Jurkat, Clone E6-1 (cell line): ENCODE measurements at places on chromosomes 1 and 21.

DNA sequence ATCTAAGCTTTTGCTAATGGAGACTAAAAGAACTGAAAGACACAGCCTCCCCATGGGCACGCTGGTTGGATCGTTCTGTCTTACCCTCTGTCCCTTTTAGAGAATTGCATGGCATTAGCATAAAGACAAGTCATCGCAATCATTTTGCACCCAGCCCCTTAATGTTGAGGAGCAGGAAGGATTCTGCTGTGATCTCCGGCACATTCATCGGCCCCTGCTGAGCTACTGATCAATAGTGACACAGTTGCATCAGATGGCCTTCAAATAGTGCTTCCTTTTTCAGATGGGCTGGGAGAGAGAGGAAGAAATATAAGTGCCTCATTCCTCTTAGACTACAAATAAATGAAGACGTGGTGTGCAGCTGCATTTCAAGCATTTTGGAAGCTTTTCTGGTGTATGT is 75.4 kb downstream of the NOS1AP start:
- no peak for DNase-seq

GRCh38 chr1:64915381-64916274 is 50.7 kb downstream of the JAK1 start:
- no peak for DNase-seq

DNA sequence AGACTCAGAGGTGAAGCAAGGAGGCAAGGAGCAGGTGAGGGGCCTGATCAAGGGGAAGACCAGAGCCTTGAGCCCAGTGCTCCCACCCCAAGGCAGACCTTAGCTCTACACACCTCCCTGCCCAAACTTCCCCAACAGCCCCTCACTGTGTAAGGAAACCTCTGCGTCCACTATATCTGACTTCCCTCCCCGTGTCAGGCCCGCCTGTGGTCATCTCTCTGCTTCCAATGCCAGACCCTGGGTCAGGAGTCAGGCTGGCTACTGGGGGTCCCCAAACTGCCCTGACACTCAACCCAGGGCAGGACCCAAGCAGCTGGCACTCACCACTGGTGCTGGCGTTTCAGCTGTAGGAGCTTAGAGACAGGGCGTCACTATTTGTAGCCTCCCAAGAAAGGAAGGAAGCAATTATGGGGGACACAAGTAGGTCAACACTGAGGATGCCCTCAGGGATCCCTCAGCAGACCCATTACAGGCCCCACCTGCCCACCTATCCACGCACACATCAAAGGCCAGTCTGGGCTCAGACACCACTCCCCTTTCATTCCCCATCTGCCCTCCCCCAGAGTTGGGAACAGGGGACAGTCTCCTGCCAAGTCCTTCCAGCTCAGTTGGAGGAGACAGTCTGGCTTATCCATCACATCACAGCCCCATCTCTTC is 811 bp upstream of the S100A3 start:
- DNase-seq: no peak

DNA sequence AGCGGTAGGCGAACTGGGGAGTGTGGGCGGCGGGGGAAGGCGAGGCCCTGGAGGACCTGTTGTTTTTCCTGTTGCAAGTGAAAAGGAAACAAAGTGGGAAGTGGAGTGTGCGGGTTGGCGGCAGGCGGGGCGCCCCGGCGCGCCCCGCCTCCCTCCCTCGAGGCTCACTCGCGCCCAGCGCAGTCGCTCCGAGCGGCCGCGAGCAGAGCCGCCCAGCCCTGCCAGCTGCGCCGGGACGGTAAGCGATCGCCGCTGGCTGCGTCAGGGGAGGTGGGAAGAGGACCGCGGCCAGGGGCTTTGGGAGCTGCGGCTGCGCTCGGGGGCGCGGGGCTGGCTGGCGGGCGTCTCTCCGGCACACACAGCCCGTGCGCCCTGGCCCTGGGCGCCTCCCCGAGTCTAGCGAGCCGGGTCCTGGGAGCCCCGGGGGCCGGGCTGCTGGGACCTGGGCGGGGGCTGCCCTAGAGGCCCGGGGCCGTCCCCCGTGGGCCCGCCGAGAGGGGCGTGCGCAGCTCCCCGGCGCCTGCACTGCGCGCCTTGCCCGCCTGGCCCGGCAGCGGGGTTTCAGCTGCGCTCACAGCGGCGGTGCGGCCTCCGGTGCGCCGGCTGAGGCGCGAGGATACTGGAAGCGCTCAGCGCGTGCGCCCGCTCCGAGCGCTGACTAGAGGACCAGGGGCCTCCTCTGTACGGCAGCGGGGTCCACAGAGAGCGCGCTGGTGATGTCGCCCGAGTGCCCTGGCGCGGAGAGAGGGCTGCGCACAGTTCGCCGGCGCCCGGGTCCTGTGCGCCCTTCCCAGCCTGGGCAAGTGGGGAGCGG is at the start of gene PIK3CD:
Gene PIK3CD (plus strand): TSS at position 167 of the 814 bp plus-strand sequence. CDS start 58,725 bp downstream, outside the sequence.
- DNase-seq: no peak

DNA sequence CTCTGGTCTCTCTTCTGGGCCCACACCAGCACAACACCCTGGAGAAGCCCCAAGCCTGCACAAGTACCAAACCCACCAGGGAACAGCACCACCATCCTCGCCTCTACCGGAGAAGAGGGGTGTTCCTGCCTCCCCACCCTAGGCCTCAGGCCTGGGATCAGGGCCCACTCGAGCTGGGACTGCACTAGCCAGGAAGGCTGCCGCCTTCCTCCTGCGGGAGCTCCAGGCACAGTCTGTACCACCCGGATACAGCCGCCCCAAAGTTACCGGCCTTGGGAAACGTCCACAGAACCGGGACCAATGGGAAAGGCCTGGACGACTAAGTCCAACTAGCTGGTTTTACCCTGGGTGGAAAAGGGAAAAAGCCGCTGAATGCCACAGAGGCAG is 3.4 kb downstream of the TAL1 start:
- no peak for DNase-seq

- no peak for DNase-seq
Observed at GRCh38 chr1:56773341-56774066, 45.7 kb downstream of the FYB2 start.

DNA sequence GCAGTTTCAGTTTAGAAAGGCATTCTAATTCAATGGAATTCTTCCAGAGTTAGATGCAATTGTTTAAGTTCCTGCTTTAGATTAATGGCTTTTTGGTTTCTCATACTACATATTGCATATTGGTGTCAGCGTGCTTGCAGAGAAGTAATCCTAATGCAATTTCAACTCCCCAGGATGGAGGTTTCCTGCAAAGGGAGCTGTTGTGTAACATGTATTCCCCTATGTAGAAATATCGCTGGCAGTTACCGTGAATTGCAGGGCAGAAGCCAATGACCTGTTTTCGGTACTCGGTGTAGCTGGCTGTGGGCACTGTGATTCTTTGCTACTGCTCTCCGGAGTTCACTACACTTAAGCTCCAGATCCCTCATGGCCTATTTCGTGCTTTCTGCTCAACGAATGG is 256.1 kb upstream of the PTBP2 start:
- DNase-seq: no peak

- DNase-seq: no peak
Observed at GRCh38 chr1:211381481-211382181, 55.0 kb downstream of the TRAF5 start.

- DNase-seq: no peak
Observed at GRCh38 chr1:6888268-6888667, 103.0 kb downstream of the CAMTA1 start.

DNA sequence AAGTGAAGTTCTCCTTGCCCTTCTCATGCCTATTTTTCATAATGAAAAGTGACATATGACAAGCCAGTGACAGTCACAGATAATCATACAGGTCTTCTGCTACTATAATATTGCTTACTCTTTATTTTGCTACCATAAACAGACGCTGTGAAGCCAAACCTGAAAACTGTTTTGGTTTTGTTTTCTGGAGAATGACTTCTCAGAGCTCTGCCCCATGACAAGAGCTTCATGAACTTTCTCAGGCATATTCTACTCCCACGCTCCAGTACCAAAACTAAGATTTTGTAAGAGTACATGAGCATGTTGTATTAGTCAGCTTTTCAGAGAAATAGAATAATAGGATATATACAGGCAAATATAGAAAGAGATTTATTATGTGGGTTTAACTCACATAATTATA is 64.3 kb upstream of the VTCN1 start:
- no peak for DNase-seq

DNA sequence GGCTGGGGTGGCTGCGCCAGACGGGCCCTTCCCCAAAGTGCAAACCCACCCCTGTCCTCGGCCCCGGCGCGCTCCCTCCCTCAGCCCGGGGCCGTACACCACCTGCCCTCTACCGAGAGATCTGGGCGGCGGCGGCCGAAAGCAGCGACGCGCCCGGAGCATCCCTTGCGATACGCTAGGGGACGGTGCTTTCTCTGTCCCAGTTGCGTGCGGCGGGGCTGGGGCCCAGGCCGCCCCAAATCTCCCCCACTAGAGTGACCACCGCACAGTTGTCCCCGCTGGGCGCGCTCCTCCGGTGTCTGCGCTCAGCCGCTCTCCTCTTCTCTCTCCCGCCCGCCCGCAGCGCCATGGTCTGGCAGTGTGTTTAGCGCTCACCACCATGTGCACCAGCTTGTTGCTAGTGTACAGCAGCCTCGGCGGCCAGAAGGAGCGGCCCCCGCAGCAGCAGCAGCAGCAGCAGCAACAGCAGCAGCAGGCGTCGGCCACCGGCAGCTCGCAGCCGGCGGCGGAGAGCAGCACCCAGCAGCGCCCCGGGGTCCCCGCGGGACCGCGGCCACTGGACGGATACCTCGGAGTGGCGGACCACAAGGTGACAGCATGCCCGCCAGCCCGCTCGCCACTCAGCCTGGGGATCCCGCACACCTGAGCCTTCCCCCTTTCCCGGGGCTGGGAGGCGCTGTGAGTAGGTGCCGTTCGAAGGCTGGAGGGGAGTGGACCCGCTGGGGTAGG is 1.0 kb downstream of the ST6GALNAC5 start:
- DNase-seq: no peak

GRCh38 chr1:10128101-10128765 is 82.1 kb upstream of the KIF1B start:
- DNase-seq: no peak

GRCh38 chr1:71861022-71861421 is 421.3 kb downstream of the NEGR1 start:
- no peak for DNase-seq

DNA sequence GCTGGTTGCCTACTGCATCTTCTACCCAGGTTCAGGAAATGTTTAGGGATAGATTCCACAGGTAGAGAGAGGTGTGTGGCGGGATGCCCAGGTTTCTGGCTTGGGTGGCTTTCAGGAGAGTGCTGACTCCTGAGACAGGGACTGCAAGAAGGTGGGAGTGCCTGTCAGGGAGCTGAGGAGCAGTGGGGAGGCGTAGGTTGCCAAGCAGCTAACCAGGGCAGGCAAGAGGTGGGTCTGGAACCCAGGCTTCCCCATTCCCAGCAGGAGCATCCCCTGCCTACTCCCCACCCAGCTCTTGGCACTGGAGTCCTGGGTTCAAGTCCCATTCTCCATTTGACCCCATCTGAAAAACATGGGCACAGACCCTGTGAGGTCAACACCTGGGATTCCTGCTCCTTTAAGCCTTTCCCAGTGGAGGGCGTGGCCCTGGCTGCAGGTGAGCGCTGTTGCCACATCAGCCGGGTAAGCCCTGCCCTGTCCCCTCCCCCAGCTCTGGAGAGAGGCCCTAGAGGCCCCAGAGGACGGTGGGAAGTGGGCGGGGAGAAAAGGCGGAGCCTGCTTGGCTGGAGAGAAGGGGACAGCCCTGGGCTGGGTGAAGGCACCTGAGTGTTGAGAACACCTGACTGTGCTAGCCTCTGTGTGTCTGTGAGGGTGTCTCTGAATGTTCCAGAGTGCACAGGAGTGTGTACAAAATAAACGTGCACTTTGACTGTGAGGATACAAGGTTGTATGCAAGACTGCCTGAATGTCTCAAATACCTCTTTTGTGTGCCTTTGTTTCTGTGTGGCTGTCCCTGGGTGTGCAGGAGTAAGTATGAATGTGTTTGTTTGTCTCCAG is 14.0 kb upstream of the SYNC start:
- DNase-seq: peak; percentile 69

DNA sequence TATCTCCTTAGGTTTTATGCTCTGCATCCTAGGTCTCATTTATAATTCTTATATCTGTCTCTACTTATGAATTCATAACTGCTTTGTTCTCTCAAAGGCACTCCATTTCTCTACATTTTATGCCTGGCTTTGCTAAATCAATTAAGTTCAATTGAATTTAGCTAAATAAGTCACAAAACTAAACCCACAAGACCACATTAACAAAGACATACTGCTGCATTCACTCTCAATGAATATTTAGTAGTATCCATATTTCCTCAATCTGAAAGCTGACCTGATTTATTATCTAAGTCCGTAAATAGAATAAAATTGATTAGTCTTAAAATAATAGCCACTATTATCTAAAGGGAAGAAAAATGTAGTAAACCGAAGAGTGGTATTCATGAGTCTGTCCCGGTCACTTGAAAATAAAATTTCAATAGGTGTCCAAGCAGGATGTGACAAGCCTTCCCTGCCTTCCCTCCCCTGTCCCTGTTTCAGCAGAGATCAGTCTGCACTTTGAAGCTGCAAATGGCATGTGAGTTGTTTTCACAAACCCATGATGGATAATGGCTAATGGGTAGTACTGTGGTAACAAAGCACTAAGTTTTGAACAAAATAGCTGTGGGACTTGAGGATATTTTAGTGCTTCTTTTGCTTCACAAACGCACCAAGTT is 295.0 kb upstream of the NCAM2 start:
- no peak for DNase-seq

- no peak for DNase-seq
Observed at GRCh38 chr1:53455364-53455991, 3.7 kb upstream of the DMRTB1 start.

- DNase-seq: no peak
Observed at GRCh38 chr1:108862698-108863477, 6.0 kb upstream of the AKNAD1 start.

- DNase-seq: no peak
Observed at GRCh38 chr1:204818998-204819397, 51.7 kb upstream of the NFASC start.

- no peak for DNase-seq
Observed at GRCh38 chr1:85611856-85612255, 31.3 kb downstream of the CCN1 start.

- no peak for DNase-seq
Observed at GRCh38 chr21:46655230-46655629, 19.8 kb downstream of the PRMT2 start.

GRCh38 chr1:25890239-25891034 is 14.9 kb upstream of the PAQR7 start:
- DNase-seq: no peak

DNA sequence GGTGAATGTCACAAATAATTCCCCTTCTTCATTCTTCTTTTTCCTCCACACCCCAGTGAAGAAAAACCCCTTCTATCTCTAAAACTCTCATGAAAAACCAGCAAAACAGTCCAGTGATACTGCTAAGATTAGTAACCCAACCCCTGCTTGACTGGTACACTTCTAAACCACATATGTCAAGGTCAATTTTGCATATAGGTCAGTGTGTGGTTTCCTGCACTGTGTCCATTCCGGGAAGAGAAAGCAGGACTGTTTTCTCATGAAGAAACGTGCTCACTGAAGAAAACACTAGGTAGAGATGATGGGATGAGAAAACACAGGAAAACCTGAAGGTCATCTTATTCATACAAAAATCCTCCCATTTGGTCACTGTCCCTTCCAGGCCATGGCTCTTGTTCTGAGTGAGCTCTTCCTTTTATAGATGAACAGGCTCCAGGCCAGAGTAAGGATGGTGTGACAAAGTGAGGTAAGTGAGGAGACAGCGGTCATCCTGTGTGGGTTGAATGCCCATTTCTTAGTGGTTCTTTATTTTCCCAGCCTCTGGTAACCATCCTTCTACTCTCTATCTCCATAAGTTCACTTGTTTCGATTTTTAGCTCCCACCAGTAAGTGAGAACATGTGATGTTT is 122.7 kb downstream of the FASLG start:
- no peak for DNase-seq
